T-helper 22 cell (primary cell): ENCODE measurements at places on chromosomes 7 and 10.

DNA sequence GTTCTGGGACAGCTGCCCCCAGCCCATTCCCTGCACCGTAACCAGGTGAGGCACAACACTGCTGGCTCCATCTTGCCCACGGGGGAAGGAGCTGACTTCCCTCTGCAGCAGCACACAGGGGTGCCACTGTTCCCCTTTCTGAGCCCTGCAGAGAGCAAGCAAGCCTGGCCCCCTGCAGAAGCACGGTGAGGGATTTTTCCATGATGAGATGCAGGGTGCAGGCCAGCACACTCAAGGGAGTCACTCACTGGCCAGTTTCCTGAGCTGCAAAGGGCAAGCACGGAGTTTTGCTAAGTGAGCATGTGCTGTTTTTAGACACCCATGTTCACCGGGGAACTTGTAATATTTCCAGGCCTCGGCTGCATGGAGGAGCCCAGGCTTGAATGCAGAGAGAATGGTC lies 176.6 kb downstream of the PIP4K2A start:
- no peak for DNase-seq

DNA sequence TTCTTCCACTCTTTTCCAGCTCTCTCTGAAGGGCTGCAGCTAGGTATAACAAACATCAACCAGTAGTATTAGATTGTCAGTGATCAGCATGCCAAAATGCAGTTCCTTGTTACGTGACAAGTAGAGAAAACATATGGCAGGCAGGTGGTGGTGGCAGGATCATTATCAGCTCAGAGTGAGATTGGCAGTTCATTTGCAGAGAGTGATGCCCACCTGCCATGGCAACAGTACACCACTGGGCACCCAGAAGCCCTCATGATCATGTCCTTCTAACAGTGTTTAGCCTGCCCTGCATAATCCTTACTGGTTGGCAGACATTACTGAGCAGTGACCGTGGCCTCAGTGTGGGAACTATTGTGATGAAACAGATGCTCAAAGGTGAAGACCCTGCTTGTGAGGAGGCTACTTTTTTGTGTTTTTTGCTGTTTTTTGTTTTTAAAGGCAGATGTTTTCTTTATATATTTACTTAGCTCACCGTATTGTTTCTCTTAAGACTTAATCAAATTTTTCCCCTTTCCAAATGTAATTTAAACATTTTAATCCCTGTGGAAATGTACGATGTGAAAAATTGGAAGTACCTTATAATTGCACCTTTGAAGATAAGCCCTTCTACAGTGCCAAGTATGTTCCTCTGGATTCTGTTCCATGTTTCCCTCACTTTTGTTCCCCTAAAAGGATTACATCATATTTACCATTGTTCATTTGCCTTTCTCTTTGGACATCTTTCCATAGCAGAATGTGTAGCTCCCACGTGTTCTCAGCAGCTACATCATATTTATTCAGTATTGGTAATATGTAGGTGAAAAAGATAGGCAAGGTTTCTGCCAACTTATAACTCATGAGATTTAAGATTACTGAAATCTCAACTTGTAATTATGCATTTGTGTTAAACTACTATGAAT lies 179.6 kb downstream of the SND1 start:
- no peak for DNase-seq

DNA sequence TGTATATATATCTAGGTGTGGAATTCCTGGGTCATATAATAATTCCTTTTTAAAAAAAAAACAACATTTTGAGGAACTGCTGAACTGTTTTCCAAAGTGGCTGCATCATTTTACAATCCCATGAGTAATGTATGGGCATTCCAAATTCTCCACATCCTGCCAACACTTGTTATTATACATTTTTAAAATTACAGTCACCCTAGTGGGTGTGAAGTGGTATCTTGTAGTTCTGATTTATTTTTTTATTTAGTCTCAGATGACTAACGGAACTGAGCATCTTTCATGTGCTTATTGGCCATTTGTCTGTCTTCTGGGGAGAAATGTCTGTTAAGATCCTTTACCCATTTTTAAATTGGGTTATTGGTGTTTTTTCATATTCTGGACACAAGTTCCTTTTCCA lies 12.0 kb upstream of the KLHL7 start:
- no peak for DNase-seq

DNA sequence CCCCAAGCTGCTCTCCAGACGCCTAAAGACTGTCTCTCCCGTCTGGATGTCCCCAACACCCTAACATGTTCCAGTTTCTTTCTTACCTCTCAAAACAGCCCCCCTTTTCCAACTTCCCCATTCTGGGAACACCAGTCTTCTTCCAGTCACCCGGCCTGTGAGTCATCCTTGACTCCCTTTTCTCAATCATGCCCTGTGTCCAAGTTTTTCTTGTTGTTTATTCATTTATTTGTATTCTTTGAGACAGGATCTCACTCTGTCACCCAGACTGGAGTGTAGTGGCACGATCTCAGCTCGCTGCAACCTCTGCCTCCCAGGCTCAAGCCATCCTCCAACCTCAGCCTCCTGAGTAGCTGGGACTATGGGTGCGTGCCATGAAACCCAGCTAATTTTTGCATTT lies 15.6 kb downstream of the SNX10 start:
- no peak for DNase-seq

- DNase-seq, result peak; percentile 29
Measured at GRCh38 chr10:101818872-101819633, 809 bp upstream of the OGA start.

DNA sequence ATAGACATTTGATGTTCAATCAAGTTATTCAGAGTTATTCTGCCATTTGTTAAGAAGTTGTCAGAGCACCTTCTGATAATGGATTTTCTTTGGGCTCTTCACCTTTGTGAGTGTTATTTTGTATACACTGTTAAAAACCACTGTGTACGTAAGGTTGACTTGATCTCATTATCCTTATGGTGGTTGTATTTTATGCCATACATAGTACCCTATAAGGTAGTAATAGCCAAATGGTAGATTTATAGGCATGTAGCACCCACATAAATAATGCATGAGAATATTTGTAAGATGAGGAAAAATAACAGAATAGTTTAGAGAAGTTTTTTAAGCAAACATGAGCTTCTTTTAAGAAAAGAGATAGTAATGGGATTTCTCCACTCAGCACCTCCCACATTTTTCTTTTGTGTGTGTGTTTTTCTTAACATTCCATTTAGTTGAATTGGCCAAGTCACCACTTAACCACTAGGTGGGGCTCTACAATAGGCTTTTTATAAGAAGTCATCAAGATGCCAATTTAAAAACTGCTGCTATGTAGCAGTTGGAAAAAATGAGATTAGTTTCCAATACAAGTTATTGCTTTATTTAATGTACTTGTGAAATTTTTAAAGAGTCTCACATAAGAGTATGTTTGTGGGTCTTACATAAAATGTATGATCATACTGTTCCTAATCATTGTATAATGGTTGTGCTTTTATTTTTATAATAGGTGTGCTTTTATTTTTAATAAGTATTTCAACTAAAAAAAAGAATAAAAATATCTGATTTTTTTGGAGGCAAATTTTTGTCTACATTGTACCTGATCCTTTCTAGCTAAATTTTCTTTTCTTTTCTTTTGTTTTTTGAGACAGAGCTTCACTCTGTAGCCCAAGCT lies 41.1 kb upstream of the STMP1 start:
- no peak for DNase-seq
